ENCODE measurements at places on chromosomes 3 and 15. TPM values are rescaled to one million over a fixed set of nuclear protein-coding genes. Genes with fewer than 3 reads are reported as not detected.

DNA sequence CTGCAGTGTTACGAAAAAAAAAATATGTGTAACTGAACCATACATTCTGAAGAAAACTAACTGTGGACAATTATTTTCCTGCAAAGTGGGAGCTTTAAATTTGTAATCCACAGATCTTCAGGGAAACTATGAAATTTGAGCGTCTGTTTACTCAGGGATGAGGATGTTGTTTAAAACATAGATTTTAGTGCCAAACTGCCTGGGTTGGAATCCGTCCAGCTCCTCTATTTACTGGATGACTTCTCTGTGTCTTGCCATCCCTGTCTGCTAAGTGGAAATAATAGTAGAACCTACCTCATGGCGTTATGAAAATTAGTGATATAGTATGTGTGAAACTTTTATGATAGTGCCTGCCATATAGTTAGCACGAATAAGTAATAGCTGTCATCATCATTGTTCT lies 666.5 kb downstream of the SQOR start:
- DNase-seq, result no peak

GRCh38 chr3:33658991-33659848 lies 58.8 kb downstream of the CLASP2 start:
- DNase-seq, result no peak

GRCh38 chr15:70195587-70196305 lies 98.0 kb upstream of the TLE3 start:
- no peak for DNase-seq

DNA sequence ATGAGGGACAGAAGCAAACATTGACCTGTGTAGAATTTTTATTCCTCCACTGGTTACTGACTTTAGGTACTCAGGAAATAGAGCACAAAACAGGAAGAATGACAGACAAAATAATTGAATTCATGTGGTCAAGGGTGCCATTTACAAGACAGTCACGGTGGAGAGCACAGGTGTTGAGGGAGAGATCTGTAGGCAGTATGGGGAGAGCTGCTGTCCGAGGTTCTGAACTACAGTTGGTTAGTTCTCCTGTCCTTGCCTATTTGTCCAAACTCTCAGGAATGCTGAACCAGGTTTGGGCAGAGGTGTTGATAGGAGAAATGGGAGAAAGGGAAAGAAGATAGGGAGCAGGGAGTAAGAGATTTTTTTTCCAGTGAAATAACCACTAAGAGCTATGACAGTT lies 178.5 kb upstream of the ZBTB20 start:
- DNase-seq, result no peak

DNA sequence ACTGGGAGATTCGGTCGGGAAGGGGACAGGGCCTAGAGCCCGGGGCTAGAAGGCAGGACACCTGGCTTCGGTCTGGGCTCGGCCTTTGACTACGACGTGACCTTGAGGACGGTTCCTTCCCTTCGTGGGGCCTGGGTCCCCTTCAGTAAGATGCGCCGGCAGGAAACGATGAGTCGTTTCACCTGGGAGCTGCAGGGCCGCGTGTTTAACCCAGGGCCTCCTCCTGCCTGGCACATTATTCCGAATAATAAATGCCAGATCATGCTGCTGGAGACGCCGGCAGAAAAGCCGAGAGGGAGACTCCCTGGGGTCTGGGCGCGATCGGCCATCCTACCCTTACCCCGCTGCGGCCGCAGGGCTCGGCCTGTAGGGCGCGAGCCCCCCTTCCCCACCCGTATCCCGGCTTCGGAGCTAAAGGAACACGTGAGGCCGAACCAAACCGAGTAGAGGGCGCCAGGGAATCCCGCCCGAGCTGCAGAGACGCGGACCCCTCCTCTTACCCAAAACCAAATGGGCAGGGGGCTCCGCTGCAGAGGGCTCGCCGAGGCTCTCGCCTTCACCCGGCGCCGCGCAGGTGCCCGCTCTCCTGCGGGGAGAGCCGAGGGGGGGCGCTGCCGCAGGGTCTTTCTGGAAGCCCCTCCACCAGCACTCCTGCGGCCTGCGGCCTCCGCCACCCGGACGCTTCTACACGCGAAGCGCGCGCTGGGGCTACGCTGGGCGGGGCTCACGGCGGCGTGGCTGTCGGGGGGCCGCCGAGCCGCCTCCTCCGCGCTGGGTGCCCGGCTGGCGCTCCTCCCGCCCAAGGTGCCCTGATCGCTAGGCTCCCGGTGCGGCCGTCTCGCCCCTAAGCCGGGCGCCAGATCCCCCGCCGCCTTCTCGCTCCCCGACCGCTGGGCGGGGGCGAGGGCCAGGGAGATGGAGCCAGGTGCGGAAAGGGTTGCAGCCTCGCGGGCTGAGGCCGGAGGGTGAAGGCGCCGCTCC lies at the start of gene BDH1:
Gene BDH1 (minus strand): TSS at position 688 of the 981 bp plus-strand sequence. CDS start 9,525 bp downstream, outside the sequence.
- peak; percentile 68 for DNase-seq

- DNase-seq, result peak; percentile 47
Observed at GRCh38 chr15:90300988-90301706, 35.7 kb downstream of the NGRN start.

DNA sequence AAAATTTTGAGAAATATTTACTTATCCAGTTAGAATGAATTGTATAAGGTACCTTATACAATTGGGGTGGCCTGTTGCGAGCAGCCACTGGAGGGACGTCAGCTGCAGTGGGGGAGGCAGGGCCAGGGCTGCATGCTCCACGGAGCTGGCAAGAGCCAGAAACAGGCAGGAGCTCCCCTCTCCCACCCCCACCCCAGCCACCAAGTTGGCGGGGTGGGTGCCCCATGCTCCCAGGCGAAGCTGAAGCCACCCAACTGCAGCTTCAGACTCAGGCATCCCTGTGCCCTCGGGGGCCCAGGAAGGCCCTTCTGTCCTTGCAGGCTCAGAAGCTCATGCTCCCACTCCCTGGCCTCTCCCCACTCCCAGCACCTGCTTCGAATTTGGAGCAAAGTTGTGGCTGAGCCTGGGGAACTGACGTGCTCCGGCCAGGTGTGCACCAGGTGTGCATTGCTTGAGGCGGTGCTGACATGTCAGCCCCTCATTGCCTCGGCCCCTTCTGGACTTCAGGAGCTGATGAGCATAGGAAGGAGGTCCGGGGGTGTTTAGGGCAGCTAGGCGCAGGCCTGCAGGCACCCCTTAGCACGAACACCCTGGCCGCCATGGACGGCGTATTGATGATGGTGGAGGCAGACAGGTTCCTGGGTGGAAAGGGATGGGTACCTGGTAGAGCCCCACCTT lies 743.8 kb upstream of the GBE1 start:
- no peak for DNase-seq

GRCh38 chr15:31062310-31062847 lies 39.1 kb downstream of the TRPM1 start:
- no peak for DNase-seq

DNA sequence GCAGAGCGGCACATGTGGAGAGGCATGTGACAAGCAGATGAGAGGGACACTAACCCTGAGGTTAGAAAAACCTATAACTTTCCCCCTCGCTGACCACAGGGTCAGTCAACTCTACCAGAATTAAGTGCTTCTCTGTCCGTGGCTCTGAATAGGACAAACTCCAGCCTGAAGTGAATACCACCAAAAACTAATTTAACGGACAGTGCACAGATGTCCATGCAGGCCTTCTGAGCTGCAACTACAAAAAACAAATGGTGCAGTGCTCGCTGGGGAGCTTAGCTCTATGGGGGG lies 59.3 kb downstream of the ADCY5 start:
- no peak for DNase-seq

- DNase-seq, result no peak
Observed at GRCh38 chr3:64685800-64686445, 1.9 kb downstream of the ADAMTS9 start.

DNA sequence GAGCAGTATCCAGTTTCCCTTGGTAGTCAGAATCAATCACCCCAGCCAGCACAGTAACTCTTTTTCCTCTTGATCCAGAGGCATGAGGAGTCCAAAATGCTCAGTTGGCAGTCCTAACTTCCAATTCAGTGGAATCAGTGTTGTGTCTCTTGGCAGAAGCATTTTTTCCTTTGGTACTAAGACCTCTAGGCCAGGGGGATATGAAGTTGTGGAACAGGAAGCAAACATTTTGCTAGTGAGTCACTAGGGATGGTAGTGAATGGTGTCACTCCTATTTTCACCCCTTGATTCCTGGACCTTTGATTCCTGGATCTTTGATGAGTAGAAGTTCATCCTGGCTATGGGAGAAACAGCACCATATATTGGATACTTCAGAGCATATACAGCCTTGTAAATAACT lies 70.5 kb upstream of the ALDH1A3 start:
- no peak for DNase-seq

DNA sequence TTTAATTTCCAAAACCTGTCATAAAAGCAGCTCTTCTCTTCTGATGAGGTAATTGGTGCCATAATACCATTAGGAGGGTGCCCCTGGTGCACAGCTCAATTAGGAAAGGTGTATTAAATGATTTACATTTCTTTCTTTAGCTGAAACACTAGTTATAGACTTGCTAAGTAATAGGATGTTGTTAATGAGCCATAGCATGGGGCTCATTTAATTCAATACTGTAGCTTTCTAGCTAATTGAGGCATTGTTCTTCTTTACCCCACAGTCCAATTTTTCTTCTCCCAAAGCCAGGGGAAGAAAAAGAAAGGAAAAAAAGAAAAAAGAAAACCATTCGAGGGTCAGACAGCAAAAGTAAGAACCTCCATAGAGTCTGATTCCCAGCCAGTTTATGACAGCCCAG lies 164.0 kb upstream of the HES1 start:
- DNase-seq, result no peak

- DNase-seq, result no peak
Observed at GRCh38 chr3:183966361-183966791, 51.3 kb downstream of the ABCC5 start.

GRCh38 chr3:5258526-5258925 lies 71.0 kb downstream of the EDEM1 start:
- no peak for DNase-seq

DNA sequence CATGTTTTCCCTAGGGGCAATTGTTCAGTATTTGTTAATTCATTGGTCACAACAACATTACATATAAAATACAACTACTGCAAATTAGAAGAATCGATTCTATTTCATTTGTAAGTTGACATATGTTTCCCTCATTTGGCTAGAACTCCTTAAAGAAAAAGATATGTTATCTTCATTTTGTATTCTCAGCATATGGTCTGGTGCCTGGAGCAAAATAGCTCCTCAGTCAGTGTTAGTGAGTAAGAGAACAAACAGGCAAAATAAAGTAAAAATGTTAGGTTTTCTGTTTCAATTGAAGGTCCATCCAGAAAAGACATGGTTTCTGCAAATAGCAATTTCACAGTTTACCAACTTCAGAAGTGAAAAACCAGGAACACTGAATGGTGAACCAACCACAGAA lies 1343.1 kb downstream of the ROBO1 start:
- DNase-seq, result no peak

- no peak for DNase-seq
Observed at GRCh38 chr3:14317057-14317553, 85.3 kb upstream of the SLC6A6 start.

DNA sequence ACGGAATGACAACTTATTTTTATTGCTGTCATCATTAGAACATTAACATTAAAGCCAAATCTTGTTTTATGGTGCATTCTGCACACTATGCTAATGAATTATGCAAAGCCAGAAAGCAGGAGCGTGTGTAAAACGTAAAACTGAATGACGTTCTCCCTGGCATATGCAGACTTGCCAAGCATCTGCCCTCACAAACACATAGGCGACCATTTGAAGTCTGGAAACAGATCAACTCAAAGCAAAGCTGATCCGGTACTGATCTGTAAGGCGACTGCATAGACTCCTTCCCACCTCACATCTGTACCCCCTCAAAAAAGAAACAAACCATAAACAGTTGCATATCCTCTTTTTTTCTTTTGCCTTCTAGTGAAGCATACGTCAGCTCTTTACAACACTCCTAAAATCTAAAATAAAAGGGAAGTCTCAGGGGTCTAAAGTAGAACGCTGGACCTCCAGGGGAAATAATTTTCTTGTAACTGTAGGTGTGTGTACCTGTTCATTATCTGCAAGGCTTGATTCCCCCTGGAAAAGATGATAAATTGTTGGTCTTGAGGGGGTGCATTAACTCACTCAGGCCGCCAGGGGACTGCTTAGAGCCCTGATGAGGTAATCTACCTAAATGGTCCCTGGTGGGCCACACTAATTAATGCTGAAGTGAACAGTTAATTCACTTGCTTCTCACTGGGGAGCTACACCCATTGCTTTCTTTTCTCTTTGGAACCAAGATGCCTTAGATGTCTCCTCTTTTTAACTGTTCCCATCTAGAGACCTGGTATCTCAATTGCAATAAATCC lies 231.4 kb downstream of the CDIN1 start:
- DNase-seq, result no peak

GRCh38 chr15:100844778-100845177 lies 34.9 kb upstream of the ALDH1A3 start:
- no peak for DNase-seq

DNA sequence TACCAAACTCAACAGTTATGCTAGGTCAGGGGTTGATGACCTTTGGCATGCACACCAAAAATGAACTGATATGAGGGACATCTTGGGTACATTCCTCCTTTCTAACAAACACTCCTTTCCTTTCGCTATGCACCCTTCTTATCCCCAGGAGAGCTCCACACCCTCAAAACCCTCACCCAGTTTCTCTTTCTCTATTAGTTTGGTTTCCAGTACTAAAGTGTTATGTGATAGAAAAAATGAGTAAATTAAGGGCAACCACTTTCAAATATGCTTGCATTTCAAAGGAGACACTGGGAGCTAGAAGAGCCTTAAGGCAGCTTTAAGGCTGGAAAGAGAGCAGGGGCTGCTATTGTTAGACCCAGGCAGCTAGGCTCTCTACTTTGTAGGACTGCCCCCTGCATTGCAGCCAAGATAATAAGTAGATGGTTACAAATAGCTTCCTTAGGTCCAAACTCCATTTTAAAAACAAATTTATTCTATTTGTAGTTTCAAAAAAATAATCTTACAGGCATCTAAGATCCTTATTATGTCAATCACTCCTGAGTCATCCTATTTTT lies 244.3 kb downstream of the ZIC1 start:
- no peak for DNase-seq

DNA sequence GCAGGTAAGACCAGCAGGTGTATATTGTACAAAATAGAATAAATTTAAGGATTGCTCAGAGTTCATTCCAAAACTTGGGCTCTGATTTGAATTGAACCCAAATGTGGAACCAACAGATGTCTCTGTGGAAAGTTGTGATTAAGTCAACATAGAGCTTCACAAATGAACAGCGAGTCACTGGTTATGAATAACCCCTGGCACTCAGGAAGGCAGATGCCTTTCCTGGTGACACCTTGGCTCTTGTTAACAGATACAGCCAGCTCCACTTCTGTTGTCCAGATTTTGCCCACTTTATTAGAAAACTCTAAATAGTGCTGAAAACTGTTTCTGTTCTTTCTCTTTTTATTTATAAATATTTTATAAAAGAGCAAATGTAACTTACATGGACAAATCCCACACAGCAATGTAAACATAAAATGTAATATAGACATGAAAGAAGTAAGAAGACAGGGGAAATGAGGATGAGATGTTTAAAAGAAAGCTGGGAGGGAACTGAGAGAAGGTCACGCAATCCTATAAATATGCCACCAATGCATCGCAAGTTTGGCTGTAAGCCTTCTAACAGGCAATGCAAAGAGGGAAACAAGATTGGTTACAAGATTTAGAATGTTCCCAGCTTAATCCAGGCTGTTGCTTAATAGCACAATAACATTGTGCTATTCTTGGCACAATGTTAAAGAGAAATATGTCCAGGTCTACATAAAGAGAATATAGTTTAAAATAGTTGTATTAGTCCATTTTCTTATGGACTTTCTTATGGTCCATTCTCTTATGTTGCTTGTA lies 495.5 kb downstream of the TAFA4 start:
- no peak for DNase-seq

Gene ADCY5
- total RNA-seq, result not detected

Gene UNC13C
- total RNA-seq, result not detected

Gene LIPC
- 0.62 TPM for total RNA-seq

Gene ATRIP
- total RNA-seq, result 20.5 TPM

Gene ALPK3
- total RNA-seq, result 0.10 TPM

Gene MAGEF1
- total RNA-seq, result 17.3 TPM

Gene HTR3E
- not detected for total RNA-seq

All from activated T-helper 1 cell treated with anti-CD3 and anti-CD28 coated beads, Interleukin-12 subunit alpha, Interleukin-12 subunit beta, Interleukin-2, Interleukin-4 antibody, amounts not matched to agents 30 ng/mL and 10 ng/mL and 1 ng/mL, durations not matched to agents 14 hours and 24 hours and 36 hours (primary cell).